ENCODE measurements at places on chromosomes 13 and 19.

DNA sequence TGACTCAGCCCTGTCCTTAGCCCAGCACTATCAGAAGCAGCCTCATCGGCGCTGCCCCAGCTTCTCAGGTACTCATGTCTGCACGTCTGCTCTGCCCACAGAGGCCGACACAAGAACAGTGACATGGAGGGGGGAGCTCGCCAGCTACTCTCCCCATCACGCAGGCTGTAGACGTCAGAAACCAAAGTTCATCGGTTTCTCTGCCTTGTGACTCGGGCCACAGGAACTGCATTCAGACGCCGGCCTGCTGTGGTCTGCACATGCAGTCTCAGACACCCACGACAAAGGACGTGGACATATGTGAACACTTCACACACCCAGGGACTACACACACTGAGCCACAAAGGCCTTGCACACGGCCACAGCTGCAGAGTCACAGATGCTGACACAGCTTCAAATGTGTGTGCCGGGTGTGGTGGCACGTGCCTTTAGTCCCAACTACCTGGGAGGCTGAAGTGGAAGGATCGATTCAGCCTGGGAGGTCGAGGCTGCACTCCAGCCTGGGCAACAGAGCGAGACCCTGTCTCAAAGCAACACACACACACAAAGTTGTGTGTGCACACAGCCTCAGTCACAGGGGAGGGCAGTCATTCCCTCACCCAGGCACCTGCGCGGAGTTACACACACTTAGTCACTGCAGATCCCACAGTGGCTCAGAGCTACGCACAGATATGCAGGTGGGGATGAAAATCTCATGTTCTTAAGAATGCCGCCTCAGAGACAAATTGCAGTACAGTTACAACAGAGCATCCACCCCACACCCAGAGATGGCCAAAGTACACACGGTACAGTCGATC lies 4.9 kb upstream of the ZFP36 start:
- DNase-seq: no peak

GRCh38 chr19:53432088-53432661 lies 391 bp downstream of the ZNF761 start:
- DNase-seq: no peak

DNA sequence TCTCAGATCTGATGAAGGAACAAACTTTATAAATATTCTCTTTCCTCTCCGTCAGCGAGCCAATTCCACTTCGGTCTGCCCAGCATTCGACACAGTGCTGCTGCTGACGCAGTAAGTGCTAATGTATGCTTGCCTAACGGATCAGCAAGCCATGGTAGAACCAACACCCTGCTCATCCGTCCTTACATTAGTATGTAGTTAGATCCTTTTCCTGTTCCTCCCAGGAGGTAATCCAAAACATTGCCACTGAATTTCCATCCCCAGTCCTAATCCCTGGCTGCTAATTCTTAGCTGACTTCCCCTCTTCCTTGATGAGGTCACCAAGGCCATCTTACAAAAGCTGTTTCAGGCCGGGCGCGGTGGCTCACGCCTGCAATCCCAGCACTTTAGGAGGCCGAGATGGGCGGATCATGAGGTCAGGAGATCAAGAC lies 88.0 kb downstream of the STARD13 start:
- no peak for DNase-seq

DNA sequence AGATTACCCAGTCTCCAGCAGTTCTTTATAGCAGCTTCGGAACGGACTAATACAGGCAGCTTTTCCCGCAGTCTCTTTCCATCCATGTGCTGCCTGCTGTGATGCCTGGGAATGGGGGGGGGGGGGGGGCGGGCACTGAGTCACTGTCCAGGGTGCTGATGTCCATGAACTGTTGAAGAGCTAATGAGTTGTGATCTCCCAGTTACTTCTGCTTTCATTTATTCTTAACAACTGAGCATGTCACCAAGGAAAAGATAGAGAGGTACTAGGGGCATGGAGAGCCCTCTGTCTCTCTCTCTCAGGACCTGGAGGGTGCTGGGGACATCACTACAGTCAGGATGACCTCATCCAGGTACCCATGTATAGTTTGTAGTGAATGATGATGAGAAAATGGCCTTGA lies 20.3 kb upstream of the CEACAM1 start:
- no peak for DNase-seq

GRCh38 chr13:76379341-76380105 lies 506.7 kb downstream of the KCTD12 start:
- no peak for DNase-seq

- no peak for DNase-seq
These were observed 75.6 kb downstream of the SPRY2 start for GRCh38 chr13:80265348-80265747.

DNA sequence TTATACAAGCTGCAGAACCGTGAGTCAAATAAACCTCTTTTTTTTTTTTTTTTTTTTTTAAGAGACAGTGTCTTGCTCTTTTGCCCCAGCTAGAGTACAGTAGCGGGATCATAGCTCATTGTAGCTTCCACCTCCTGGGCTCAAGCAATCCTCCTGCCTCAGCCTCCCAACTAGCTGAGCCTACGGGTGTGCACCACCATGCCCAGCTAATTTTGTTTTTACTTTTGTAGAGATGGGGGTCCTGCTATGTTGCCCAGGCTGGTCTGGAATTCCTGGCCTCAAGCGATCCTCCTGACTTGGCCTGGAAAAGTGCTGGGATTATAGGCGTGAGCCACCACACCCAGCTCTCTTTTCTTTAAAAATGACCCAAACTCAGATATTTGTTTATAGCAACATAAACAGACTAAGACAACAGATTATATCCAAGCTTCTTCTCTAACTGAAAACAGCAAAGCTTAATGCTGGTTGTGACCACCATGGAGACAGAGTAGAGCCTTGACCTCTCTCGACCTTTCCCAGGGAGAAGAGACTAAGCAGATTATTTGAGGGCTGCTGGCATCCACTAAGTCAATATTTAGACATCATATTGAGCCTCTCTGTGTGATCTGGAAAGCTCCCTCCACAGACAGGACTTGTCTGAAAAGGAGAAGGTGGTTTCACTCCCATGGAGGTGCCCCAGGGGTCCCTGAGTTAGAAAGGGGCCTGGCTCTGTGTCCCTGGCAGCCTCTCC lies 150.0 kb downstream of the KCTD15 start:
- DNase-seq: no peak

- DNase-seq: no peak
These were observed 128.8 kb upstream of the GJB6 start for GRCh38 chr13:20360835-20361412.

- peak; percentile 14 for DNase-seq
These were observed 47.1 kb downstream of the TGDS start for GRCh38 chr13:94548821-94549231.

DNA sequence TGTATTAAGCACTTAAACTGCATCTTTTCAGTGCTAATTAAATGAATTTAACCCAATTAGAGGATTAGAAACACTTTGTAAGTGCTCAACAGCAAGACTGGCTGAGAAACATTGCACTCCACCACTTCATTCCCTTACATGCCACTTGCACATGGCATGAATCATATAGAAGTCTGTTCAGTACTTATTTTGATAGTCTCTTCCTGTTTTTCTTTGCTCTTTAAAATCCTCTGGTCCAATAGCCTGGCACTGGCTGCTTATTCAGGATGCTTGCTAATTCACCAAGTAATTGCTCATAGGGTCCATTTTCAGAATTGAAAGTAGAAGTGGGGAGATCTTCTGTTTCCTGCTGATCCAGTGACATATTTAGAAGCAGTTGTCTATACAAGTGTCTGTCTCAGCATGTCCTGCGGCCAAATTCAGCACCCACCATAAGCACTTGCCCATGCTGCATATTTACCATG lies 900.1 kb downstream of the PCDH9 start:
- no peak for DNase-seq

GRCh38 chr19:29860492-29860891 lies 48.7 kb downstream of the CCNE1 start:
- DNase-seq: no peak

GRCh38 chr19:33676999-33677665 lies 55.4 kb downstream of the CHST8 start:
- DNase-seq: no peak

GRCh38 chr13:72208112-72208645 lies 341.2 kb upstream of the DACH1 start:
- no peak for DNase-seq

DNA sequence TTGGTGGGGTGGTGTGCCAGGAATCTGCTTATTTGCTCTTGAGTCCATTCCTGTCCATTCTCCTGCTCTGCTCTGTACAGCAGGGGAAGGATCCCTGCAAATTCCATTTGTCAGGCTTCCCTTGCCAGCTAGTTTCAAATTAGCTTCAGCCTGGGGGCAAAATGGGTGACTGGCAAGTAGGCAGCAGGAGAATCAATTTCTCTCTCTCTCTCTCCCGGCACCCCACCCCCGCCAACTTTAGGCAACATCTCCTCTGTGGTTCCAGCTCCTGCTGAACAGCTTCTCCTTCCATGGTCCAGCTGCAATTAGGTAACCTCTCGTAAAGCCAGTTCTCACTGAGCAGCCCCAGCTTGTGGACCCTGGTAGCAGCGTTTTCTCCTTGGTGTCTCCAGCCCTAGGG lies 6.7 kb upstream of the MYCBP2 start:
- no peak for DNase-seq

DNA sequence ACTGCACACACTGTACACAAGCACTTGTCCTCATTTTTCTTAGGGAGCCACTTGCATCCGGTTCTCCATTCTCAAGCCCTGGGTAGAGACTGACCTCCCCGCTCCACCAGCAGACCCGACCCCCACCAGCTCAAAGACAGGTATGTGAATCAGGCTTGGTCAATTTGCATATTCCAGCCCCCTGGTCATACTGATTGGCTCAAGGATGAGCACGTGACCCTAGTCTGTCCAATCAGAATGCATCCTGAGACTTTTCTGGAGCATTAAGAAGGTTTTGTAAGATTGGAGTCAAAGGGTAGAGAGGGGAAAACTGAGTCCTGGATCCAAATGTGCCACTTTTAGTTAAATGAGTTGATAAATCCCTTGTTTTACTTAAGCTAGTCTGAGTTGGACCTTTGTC lies 34.1 kb downstream of the NOTCH3 start:
- DNase-seq: no peak

GRCh38 chr13:112445411-112446271 lies 69.5 kb downstream of the SPACA7 start:
- DNase-seq: no peak

DNA sequence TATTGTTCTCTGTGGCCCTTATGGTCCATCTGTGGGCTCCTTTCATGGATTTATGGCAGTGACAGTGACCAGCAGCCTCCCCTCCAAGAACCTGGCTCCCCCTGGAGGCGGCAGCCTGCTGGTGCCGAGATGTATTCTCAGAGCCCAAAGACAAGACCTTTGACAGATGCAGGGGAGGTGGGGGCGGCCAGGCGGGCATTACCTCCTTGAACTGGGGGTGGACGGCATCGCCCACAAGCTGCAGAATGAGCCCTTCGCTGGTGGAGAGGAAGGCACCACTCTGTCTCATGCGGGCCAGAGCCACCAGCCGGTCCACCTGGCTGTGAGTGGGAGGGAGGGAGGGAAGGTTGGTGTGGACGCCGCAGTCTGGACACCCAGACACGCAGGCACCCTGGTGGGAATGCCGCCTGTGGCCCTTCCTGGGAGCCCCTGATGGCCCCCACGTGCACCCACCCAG lies 6.6 kb downstream of the ISOC2 start:
- no peak for DNase-seq

DNA sequence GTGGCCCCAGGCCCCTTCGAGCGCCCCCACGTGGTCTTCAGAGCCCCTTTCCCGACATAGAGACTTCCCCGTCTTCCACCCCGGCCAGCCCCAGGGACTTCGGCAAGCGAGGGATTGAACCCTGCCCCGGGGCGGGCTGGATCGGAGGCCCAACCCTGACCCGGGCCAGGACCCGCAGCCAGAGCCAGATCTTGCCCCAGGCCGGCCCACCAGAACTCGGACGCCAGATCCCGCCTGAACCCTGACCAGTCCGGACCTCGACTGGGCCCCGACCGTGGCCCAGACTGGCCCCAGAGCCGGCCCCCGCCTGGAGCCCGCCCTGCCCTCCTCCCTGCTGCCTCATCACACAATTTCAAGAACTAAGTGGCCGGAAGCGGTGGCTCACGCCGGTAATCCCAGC lies 253 bp upstream of the TPTE2 start:
- no peak for DNase-seq

GRCh38 chr13:99666146-99666805 lies 165.0 kb downstream of the TM9SF2 start:
- no peak for DNase-seq

DNA sequence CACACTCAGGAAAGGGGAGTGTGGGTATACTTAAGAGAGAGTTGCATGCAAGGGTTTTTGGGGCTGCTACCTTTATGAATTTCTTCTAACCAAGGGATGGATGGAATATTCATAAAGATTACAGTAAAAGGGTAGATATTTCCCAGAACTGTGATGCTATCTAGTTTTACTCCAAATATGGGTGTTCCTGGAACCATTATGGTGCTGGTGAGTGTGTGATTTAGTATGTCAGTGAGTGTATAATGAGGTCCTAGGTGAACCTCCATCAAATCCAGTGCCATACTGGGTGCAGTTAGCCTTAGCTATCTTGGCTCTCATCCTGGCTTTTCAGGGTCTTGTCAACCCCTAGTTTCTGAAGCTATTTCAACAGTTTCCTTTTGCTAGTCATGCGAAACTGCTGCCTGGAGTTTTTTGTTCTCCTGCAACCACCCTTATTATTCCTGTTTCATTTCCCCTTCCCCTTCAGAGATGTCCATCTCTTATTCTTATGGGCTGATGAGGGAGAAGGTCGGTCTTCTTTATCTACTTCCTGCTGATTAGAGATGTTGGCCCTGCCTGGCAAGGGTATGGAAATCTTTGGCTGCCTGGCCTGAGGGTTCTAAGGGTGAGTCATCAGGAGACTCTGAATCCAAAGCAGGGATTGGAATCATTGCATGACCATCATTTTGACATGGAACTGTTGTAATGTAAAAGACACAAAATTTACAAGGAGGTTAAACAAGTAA lies 202.3 kb downstream of the NBEA start:
- DNase-seq: no peak

DNA sequence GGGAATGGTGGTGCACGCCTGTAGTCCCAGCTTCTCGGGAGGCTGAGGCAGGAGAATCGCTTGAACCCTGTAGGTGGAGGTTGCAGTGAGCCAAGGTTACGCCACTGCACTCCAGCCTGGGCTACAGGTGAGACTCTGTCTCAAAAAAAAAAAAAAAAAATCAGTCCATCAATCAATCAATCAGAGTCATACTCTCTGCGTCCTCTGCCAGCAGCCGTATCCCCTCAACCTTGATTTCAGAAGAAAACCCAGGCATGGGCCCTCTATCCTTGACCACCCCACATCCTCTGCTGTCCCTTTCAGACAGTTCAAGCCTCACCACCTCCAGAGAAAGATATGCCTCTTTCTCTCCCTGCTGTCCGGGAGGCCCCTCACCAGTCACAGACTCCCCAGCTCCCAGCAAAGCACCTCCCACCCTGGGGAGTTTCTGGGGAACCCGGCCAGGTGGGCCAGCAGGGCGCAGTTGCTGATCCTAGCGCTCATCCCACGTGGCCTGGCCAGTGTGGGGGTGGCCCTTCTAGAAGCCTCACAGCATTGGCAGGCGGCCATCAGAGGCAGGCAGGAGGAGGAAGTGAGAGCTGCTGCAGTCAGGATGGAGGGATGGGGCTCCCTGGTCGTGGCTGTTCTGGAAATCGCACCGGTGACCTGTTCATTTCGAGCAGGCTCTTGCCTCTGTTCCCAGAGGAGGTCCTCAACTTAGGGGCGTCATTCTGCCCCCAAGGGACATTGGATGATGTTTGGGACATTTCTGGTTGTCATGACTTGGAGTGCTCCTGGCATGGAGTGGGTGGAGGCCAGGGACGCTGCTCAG lies 10.2 kb upstream of the JSRP1 start:
- no peak for DNase-seq
